ENCODE measurements at places on chromosomes 2 and 18.

DNA sequence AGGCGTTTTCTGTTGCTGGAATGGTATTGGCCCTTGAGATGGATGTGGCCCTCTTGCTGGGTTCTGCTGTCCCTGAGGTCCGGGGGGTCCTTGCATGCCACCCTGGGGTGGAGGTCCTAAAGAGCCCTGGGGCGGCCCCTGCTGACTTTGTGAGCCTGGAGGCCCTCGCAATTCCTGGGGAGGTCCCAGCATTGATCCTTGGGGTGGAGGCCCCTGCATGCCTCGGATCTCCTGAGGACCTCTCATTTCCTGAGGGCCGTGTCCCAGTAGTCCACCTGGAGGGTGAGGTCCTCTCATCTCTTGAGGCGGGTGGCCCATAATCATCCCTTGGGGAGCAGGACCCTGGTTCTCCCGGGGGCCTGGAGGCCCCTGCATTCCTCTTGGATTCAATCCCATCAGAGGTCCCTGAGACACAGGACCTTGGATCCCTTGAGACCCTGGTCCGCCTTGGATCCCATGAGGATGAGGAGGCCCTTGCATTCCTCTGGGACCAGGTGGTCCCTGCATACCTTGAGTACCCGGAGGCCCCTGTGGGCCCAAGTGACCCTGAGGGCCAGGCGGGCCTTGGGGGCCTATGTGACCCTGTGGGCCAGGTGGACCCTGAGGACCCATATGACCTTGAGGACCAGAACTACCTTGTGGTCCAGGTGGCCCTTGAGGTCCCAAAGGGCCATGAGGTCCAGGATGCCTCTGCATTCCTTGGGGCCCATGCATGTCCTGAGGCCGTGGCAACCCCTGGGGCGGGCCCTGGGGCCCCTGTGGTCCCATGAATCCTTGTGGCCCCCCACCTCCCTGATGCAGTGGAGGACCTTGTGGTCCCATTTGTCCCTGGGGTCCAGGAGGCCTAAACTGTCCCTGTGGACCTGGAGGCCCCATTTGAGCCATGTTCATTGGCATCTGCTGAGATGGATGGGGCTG, 18.3 kb downstream of the SFT2D3 start:
- no peak for DNase-seq

DNA sequence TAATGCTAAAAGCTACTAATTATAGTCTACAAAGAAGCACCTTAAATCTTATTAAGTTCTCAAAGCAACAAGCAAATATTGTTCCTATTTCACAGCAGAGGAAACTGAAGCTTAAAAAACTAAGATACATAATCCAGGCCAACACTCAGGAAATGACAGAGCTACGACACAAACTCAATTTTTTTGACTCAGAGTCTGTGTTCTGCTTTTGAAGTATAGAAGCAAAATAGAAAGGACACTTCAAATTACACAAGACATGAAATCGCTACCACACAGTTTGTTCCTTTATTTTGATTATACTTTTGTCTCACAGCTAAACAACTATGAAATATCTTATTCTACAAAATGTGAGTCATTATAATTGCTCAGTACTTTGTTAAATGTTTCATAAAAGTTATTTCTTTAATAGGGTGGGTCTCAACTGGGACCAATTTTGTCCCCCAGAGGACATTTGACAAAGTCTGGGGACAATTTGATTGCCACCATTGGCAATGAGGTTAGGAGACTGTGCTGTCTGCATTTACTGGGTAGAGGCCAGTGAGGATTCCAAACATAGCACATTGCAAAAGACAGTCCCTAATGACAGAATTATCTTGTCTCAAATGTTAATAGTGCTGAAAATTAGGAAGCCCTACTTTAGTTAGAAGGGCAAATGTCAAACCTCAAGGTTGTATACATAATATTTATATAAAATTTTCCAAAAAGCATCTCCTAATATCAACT, 101.5 kb upstream of the GRB14 start:
- DNase-seq = no peak

DNA sequence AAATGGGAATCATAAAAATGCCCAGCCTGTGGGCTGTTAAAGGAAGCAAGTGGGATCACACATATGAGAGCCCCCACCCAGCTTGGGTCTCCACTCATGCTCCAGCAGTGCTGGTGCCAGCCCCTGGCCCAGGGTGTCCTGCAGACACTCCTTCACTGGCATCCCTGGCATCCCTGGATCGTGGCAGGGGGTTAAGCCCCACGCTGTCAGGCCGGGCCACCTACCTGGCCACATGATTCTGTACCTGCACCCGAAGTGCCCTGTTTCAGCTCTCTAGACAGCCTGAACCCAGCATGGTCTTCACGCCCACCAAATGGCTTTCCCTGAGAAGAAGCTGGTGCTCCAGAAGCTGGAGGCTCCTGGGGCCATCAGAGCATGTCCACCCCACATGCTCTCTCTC, 137.4 kb downstream of the INHBB start:
- no peak for DNase-seq

GRCh38 chr2:240522406-240522805, 35.4 kb downstream of the ANKMY1 start:
- no peak for DNase-seq

GRCh38 chr18:55226044-55226443, 266.8 kb upstream of the CCDC68 start:
- DNase-seq = no peak

DNA sequence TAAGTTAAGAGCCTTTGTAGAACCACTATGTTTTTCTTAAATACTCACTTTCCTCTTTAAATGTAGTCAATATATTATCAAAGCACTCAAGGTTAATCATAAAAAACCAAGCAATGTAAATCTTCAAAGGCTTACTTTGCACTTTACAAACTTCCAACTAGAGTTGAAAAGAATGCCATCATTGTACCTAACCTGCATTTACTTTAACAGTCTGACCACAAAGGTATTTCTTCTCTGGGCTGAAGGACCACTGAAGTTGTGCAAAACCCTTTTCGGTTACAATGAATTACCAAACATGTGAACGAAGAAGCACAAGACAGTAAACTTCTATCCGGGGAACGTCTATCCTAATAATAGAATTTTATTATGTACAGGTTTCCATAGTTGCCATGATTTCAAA, 3.0 kb downstream of the HNRNPLL start:
- no peak for DNase-seq

DNA sequence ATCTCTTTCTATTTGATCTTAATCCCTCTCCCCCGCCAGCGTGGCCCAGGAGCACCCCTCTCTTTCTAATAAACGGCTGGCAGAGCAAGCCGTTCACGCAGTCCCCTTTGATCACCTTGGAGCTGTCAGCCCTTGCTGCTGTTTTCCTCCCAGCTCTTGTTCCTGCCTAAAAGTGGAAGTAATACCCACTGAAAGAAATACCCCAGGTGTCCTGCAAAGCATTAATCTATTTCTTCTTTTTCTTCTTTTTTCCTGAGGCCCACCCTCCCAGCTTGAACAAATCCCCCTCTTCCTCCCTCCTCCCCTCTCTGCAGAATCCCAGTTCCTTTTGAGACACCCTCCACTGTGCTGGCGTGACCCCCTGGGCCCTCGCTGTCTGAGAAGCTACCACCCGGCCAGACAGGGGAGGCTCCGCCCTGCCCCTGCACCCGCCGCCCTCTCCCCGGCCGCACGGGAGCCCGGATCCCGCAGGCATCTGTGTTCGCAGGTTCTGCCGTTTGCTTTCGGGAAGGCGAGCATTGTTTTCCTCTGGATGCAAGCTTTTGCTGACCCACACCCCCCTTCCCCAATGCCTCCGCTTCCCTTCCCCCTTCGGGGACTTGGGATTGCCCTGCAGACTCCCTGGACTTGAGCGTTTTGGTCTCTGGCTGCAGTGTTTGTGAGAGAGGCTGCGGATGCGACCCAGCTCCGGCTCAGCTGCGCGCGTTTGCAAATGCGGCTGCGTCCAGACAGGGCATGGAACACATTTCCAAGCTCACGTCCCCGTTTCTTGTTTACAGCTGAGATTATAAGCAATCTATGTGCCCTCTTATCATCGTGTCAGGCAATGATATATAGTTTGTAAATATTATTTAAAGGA, 631.5 kb downstream of the NYAP2 start:
- DNase-seq = peak; percentile 78

GRCh38 chr2:5657231-5657630, 35.0 kb upstream of the SOX11 start:
- DNase-seq = no peak

DNA sequence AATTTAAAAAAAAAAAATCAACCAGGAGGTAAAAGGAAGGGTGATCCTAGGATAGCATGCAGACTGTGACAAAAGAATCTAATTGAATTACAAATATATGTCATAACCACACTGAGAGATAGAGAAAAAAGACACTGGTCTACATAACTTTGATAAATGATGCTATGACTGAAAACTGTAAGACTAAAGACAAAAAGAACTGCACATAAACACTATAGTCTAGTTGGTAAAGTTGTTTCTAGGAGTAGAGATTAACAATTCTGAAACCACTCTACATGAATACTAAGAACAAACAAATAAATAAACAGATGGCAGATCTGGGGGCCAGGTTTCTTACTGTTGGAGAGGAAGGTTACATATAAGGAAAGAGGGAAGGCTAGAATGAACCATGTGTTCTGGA, 14.6 kb upstream of the CHAC2 start:
- DNase-seq = no peak

DNA sequence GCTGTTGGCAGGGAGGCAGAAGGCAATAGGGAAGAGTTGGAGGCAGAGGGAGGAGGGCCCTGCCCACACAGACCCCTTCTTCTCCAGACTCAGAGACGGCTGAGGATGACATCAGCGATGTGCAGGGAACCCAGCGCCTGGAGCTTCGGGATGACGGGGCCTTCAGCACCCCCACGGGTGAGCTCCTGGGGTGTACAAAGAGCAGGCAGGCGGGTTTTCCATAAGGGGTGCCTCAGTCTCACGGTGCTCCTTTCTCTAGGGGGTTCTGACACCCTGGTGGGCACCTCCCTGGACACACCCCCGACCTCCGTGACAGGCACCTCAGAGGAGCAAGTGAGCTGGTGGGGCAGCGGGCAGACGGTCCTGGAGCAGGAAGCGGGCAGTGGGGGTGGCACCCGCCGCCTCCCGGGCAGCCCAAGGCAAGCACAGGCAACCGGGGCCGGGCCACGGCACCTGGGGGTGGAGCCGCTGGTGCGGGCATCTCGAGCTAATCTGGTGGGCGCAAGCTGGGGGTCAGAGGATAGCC, 10.0 kb downstream of the SPEG start:
- no peak for DNase-seq

GRCh38 chr2:240298117-240298790, 137.2 kb upstream of the GPC1 start:
- peak; percentile 13 for DNase-seq

DNA sequence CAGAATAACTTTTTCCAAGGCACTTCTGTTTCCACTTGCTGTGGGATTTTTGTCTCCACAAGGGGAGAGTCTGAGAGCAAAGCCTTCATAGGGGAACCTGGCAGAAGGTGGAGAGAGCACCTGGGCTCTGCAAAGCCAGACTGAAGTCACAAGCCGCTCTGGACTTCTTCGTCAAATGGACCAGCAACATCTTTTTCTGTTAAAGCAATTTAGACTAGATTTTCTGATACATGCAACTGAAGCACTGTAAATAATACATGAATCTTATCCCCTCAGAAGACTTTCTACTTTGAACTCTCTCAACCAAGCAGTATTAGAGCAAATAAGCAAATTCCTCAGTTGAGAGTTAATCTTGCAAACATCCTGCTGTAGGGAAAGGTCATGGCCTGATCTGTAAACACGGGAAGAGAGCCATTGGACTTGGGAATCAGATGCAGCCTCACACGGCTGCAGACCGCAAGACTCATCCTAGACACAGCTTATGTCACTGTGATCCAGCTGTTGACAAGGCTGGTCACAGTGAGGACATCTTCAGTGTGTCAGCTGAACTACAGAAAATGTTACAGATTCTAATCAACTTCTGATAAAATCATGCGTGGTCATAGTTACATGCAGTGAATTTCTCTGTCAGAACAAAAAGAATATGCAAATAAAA, 3.2 kb downstream of the SH3YL1 start:
- no peak for DNase-seq

DNA sequence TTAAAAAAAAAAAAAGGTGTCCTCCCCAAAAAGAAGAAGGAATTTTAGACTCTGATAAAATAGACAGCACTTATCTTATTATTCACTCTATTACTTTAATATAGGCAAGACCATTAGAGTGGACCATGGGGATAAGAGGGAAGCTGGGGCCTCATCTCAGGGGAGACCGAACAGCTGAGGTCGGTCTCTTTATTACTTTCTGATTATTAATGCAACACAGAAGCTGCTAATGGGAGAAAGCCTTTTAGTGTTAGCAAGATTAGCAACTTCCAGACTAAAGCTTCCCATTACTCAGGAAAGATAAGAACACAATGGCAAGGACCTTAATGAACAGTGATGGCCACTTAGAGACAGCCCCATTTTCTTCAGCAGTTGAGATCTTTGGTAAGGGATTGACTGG, 135.5 kb downstream of the TMEFF2 start:
- no peak for DNase-seq

GRCh38 chr2:229129738-229130371, 141.2 kb downstream of the PID1 start:
- DNase-seq = no peak

DNA sequence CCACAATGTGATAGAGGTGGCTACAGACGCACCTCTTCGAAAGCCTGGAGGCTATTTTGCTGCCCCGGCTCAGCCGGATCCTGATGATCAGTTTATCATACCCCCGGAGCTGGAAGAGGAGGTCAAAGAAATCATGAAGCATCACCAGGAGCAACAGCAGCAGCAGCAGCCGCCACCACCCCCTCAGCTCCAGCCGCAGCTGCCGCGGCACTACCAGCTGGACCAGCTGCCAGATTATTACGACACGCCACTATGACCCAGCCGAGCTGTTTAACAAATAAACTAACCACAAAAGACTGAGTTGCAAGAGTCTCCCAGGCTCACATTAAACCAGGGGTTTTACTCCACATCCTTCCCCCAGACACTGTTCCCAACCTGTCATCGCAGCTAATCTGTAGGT, 263.8 kb downstream of the PHLPP1 start:
- DNase-seq = peak; percentile 84

- DNase-seq = no peak
These were observed 44.6 kb downstream of the FOSL2 start for GRCh38 chr2:28437149-28437835.

GRCh38 chr2:205860885-205861284, 178.6 kb downstream of the NRP2 start:
- DNase-seq = no peak

GRCh38 chr2:85497944-85498630, 40.9 kb upstream of the MAT2A start:
- DNase-seq = no peak
